ENCODE measurements at places on chromosomes 13 and 19.

DNA sequence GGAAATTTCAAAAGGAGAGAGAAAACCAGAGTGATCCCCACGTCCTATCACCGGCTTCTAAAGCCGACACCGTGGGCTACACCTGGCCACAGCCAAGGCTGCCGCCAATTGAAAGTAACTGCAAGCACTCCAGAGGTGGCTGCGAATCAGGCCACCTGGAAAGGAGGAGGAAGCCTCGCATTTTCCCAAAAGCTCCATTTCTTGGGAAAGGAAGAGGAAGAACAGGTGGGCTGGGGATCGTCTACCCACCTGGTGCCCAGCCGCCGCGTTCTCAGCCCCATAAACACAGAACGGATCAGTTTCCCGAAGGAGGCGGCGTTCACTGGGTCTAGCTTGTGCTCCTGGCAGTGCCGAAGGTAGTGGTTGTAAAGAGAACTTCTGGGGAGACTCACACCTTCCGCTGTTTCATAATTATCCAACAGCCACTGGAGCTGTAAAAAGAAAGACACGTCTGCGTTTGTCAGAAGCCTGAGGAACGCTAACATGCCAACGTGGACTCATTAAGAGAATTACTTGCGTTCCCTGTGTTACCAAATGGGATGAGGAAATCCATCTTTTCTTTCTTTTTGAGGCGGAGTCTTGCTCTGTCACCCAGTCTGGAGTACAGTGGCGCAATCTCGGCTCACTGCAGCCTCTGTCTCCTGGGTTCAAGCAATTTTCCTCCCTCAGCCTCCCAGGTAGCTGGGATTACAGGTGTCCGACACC lies 38.1 kb upstream of the RANBP3 start:
- DNase-seq, result no peak

DNA sequence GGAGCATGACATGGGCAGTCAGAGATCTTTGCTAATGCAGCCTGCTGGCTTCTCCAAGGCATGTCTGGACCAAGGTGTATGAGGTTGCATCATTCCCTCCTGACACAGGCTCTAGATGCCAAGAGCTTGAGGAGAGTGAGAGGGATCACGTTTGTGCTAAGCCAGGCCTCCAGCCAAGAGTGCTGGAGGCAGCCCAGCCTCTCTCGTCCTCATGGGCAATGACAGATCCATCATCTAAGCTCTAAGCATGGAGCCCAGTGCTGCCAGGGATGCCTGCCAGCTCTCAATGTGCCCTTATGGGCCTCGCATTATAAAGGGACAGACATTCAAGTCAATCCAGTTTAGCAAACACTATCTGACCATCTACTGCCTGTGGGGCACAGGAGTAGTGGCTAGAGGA lies 136.3 kb upstream of the VSTM2B start:
- no peak for DNase-seq

GRCh38 chr13:23140492-23140891 lies 40.3 kb upstream of the SGCG start:
- no peak for DNase-seq

DNA sequence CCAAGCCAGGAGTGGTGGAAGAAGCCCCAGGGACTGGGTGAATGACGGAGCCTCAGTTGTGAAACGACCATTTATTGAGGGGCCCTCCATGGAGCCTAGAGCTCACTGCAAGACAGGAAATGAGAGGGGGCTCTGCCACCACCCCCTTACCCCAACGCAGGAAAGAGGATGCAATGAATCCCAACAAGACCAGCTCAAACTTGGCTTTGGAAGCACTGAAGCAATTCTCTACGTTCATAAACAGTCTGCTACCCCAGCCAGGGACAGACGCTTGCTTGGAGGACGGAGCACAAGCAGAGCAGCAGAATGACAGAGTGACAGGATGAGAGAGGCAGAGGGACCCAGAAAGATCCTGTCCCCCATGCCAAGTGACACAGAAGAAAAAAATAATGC lies 1.0 kb downstream of the PRKACA start:
- DNase-seq, result no peak

GRCh38 chr13:99207511-99207910 lies 6.9 kb downstream of the UBAC2 start:
- no peak for DNase-seq
